ENCODE measurements at places on chromosomes 16 and 17. TPM values are rescaled to one million over a fixed set of nuclear protein-coding genes. Genes with fewer than 3 reads are reported as not detected.

GP1BA gene
- total RNA-seq = not detected

ASGR1 gene
- 1.9 TPM for total RNA-seq

MARVELD3 gene
- total RNA-seq = not detected

ZNF287 gene
- 5.2 TPM for total RNA-seq

CDT1 gene
- total RNA-seq = 93.2 TPM

MYH3 gene
- 8.1 TPM for total RNA-seq

PROCA1 gene
- total RNA-seq = 6.0 TPM

HEATR9 gene
- 0.14 TPM for total RNA-seq

ALDH3A2 gene
- 34.3 TPM for total RNA-seq

TMEM114 gene
- not detected for total RNA-seq

PHOSPHO1 gene
- total RNA-seq = 0.09 TPM

ASPHD1 gene
- total RNA-seq = 4.4 TPM

SMTNL2 gene
- total RNA-seq = not detected
